ENCODE measurements at places on chromosomes 3 and 15. TPM values are rescaled to one million over a fixed set of nuclear protein-coding genes. Genes with fewer than 3 reads are reported as not detected.

DNA sequence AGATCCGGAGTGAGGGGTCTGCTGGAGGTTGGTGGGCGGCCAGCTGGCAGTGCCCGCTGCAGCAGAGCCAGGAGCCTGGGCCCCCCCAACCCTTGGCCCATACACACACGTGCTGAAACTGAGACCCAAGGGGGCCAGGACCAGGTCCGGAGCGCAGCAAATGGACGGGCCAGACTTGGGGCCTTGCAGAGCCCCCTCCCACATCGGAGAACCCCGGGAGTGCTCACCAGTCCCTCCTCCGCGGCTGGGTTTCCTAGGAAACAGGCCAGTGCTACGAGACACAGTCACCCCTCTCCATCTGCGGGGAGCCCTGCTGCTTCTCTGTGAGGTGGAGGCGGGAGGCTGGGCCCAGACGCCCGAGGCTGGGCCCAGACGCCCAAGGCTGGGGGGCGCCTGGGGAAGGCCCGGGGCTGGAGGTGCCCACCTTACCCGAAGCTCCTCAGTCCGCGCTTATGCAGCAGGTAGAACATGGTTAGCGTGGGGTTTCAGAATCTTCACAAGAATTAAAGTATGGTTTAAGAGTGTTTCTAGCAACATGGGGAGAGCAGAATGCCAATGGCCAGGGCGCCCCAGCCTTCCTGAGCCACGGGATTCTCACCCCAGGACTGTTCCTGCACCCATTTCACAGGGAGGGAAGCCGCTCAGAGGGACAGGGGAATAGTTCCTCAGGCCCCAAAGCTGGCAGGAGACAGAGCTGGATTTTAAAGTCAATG, 135.0 kb upstream of the PRR20G start:
- no peak for DNase-seq

GRCh38 chr15:44657378-44657777, 6.1 kb downstream of the SPG11 start:
- no peak for DNase-seq

- no peak for DNase-seq
Measured at GRCh38 chr15:80208758-80209734, 43.0 kb downstream of the CTXND1 start.

- no peak for DNase-seq
Measured at GRCh38 chr3:57544181-57545125, at the start of gene DNAH12. DNAH12 (minus strand) TSS chr3:57544344; CDS start chr3:57542870, 1,474 bp downstream.

GRCh38 chr3:50620420-50620819, 3.5 kb downstream of the MAPKAPK3 start:
- no peak for DNase-seq

The CYP8B1 gene
- not detected for polyA plus RNA-seq

The LMOD3 gene
- not detected for polyA plus RNA-seq

DNA sequence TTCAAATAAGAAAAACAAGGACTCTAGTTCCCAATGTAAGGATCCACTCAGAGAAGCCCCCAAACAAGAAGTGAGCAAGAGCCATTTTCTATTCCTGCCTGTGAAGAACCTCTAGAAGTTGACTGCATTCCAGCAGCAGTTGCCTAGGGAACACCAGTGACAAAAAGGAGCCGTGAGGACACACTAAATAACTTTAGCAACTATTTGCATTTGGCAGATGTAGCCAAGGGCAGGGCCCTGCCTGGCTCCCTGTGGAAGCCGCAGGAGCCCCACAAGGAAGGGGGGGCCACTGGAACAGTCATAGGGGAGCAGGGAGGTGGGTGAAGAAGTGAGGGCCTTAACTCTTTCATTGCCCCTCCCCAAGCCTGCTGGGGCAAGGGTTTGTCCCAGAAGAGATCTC, 470.2 kb upstream of the PROK2 start:
- DNase-seq, result no peak

The CHRNA5 gene
- 10.0 TPM for polyA plus RNA-seq

DNA sequence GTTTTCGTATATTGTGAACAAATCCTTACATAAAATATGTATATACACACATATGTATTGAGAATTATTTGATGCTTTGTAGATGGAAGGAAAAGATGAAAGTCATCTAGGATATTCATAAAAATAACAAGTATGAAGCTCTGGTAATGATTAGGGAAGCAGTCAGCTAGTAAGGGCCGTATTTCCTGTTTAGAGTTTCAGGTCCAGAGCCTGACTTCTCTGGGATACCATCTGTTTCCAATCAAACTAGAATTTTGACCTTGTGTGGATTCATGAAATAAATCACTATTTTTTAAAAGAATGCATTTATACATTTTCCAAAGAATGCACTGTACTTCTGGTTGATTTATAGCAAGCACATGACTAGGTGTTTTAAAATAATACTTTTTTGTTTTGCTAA, 156.1 kb upstream of the CGNL1 start:
- DNase-seq, result no peak

DNA sequence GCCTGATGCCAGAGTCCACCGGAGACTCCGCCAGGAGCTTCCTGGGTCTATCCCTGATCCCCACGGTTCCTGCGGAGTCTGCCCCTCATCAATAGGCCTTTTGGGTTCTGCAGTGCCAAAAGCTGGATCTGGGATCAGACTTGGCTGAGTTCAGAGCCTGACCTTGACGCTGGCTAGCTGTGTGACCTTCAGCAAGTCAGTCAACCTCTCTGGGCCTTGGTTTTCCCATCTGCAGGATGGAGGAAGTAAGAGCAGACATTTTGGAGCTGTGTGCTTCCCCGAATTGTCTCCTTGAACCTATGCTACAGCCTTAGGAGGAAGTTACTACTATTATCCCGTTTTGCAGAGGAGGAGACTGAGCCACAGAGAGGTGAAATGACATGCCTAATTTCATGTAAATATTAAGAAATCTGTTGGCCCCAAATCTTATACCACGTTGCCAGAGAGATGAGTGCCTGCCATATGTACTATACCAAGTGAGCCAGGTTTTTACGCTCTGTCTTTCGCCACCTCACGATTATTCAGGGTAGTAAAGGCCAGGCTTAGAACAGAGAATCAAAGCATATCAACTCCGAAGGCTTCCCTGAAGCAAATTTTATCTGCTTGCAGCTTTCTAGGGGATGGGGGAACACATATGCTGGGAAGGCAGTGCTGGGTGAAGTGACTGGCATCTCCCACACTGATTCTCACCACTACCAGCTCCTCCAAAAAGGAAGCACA, 112.5 kb downstream of the SRGAP3 start:
- no peak for DNase-seq

- no peak for DNase-seq
Measured at GRCh38 chr15:98956796-98957553, 50.6 kb downstream of the PGPEP1L start.

- DNase-seq, result no peak
Measured at GRCh38 chr3:128078322-128078721, 26.1 kb downstream of the SEC61A1 start.

- DNase-seq, result no peak
Measured at GRCh38 chr15:63507878-63508818, 3.8 kb downstream of the USP3 start.

GRCh38 chr3:157285966-157286365, 126.0 kb upstream of the CCNL1 start:
- no peak for DNase-seq

The TM4SF1 gene
- 375 TPM for polyA plus RNA-seq

The UBA3 gene
- 81.7 TPM for polyA plus RNA-seq

DNA sequence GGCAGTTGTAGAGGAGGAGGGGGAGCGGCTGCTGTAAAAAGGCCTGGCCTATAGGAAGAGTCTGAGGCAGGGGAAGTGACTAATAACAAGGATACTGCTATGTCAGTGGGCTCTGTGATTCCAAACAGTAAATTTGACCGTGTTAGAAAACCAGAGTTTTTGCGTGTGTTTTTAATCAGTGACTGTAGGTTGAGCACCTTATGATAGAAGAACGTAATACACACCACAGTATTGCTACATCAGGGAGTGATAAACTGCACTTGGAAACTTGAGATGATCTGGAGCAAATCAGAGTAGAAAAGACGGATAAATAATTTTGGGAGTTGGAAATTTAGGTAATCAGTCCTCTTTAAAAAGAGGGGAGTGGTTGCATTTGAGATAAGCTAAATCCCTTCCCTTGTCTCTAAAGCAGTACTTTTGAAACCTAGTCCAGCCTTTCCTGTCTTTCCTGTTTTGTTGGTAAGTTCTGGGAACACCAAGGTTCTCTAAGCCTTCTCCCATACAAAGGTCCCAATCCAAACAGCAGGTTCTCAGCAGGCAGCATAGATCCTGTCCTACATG, 130.5 kb upstream of the NR2E3 start:
- no peak for DNase-seq

- DNase-seq, result no peak
Measured at GRCh38 chr3:126493051-126493450, 17.4 kb upstream of the ZXDC start.

The GOLGA8J gene
- not detected for polyA plus RNA-seq

The THSD4 gene
- 24.5 TPM for polyA plus RNA-seq

The DUT gene
- 79.8 TPM for polyA plus RNA-seq

The PLCB2 gene
- 1.1 TPM for polyA plus RNA-seq

The FSIP1 gene
- polyA plus RNA-seq, result 1.2 TPM

- DNase-seq, result no peak
Measured at GRCh38 chr3:94012185-94012584, 16.2 kb downstream of the STX19 start.

The WDR49 gene
- not detected for polyA plus RNA-seq

The ZNF639 gene
- 7.6 TPM for polyA plus RNA-seq

The MYZAP gene
- polyA plus RNA-seq, result 1.3 TPM

DNA sequence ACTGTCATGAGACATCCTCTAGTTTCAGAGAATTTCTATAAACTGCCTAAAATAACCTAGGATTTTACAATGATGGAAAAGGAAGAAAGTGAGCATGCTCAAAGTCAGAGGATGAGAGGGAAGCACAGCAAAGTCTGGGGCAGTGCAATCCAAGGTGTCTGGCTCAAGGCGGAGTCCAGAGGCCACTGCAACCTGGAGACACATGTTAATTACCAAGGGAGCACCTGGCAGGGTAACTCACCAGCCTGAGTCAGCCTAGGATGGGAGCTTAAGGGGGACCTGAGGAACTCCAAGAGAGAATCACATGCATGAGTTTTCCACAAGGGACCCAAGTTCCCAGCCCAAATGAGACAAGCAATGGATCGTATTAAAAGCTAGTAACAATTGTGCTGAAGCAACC, 49.8 kb downstream of the PLD1 start:
- no peak for DNase-seq

- no peak for DNase-seq
Measured at GRCh38 chr3:186536883-186537844, 7.0 kb downstream of the CRYGS start.
